ENCODE measurements at places on chromosomes 5 and 9.

GRCh38 chr5:104952876-104953275 lies 1390.3 kb upstream of the NUDT12 start:
- H3K27me3 ChIP-seq: no peaks in the 10 kb centered on the region
- no peaks in the 10 kb centered on the region for H3K36me3 ChIP-seq
- DNase-seq: no peak
- no peak overlapping the region for H3K4me3 ChIP-seq
- H3K27ac ChIP-seq: no peak overlapping the region
- no peaks in the 10 kb centered on the region for H3K4me1 ChIP-seq

DNA sequence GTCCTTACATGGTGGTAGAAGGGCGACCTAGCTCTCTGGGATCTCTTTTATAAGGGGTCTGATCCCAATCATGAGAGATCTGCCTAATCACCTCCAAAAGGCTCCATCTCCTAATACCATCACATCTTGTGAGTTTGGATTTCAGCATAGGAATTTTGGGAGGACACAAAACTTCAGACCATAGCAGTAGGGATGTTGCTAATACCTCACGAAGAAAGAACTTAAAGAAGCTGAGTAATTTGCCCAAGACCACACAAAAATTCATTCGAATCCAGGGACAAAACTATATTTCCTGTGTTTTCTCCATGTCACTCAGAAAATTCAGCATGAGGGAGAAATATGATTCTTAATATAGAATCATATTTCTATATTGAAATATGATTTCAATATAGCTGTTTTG lies 32.7 kb downstream of the MTAP start:
- peak; percentile 67 for DNase-seq
- H3K27ac ChIP-seq: peak overlapping the region; percentile 97
- H3K4me3 ChIP-seq: no peak overlapping the region

GRCh38 chr9:4743131-4743875 lies 2.3 kb upstream of the AK3 start:
- H3K4me3 ChIP-seq: no peak overlapping the region
- H3K27ac ChIP-seq: no peak overlapping the region
- H3K4me1 ChIP-seq: no peaks in the 10 kb centered on the region
- no peak for DNase-seq
- no peaks in the 10 kb centered on the region for H3K27me3 ChIP-seq

GRCh38 chr9:69431777-69432176 lies 106.8 kb downstream of the ENTREP1 start:
- H3K27me3 ChIP-seq: no peaks in the 10 kb centered on the region
- H3K4me3 ChIP-seq: no peak overlapping the region
- H3K27ac ChIP-seq: no peak overlapping the region
- no peaks in the 10 kb centered on the region for H3K36me3 ChIP-seq
- DNase-seq: no peak

GRCh38 chr9:137550231-137550621 lies at the start of gene PNPLA7:
PNPLA7 (minus strand) TSS chr9:137550402; CDS start chr9:137550197, 205 bp downstream.
- peaks cover 4% of the 10 kb centered on the region for H3K36me3 ChIP-seq
- H3K4me1 ChIP-seq: peaks cover 7% of the 10 kb centered on the region
- H3K27me3 ChIP-seq: no peaks in the 10 kb centered on the region
- peak within 1 kb of the TSS; percentile 47 for H3K27ac ChIP-seq
- DNase-seq: peak; percentile 35

DNA sequence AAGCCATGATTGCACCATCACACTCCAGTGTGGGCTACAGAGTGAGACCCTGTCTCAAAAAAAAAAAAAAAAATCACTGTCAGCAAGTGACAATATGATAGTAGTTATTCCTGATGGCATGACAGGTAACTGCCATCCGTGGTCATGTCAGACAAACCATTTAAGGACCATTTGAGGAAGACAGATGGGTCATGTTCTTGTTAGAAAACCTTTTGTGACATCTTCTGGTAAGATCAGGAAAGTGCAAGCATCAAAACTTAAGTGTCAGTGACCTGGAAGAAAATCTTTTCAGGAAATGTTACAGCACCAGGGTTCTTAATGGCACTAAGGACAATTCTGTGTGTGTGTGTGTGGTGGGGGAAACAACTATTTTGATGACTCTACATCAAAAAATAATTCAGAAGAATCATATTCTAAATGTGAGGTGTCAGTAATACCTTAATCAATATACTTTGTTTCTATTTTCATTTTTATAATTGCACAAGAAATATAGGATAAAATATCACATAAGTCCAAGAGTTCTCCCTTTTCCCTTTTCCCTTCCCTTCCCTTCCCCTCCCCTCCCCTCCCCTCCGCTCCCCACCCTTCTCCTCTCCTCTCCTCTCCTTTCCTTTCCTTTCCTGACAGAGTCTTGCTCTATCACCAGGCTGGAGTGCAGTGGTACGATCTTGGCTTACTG lies 17.8 kb downstream of the SLC38A9 start:
- no peaks in the 10 kb centered on the region for H3K36me3 ChIP-seq
- no peaks in the 10 kb centered on the region for H3K27me3 ChIP-seq
- no peak overlapping the region for H3K4me3 ChIP-seq
- no peak for DNase-seq

DNA sequence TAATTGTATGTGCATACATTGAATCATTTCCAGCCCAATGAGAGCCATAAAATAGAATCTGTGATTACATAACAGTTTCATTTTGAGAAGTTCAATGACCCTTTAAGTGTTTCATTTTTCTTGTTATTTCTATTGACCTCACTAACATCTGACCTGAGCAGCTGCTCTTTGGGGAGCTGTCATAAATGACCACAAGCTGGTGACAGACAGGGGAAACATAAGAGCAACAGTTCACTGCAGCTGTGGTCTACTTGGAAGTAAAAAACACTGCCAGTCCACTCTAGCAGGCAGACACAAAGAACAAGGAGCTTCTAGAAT lies 265.4 kb downstream of the DTWD2 start:
- no peak for DNase-seq
- no peak overlapping the region for H3K27ac ChIP-seq
- no peaks in the 10 kb centered on the region for H3K36me3 ChIP-seq
- H3K27me3 ChIP-seq: no peaks in the 10 kb centered on the region
- H3K4me1 ChIP-seq: no peaks in the 10 kb centered on the region

DNA sequence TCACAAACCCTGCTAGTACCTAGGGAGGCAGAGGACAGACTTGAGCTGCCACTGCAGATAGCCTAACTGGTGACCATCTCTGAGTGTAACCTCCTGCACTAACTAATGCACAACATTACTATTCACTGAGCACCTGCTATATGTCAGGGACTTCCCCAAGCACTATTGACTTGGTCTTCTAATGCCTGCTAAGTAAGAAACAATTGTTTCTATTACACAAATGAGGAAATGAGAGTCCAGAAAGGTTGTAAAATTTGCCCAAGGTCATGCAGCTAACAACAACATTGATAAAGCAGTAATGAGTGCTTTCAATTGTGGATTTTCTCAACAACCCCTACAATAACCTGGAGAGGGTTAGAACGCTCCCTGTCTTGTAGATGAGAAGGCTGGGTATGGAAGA lies 183.7 kb downstream of the ZNF462 start:
- no peaks in the 10 kb centered on the region for H3K36me3 ChIP-seq
- no peak overlapping the region for H3K27ac ChIP-seq
- H3K4me1 ChIP-seq: no peaks in the 10 kb centered on the region
- DNase-seq: no peak
- H3K4me3 ChIP-seq: no peak overlapping the region

- H3K36me3 ChIP-seq: no peaks in the 10 kb centered on the region
- DNase-seq: peak; percentile 100
- no peaks in the 10 kb centered on the region for H3K27me3 ChIP-seq
- H3K27ac ChIP-seq: peak overlapping the region; percentile 100
These were observed 28.1 kb upstream of the F2RL1 start for GRCh38 chr5:76790632-76791290.

DNA sequence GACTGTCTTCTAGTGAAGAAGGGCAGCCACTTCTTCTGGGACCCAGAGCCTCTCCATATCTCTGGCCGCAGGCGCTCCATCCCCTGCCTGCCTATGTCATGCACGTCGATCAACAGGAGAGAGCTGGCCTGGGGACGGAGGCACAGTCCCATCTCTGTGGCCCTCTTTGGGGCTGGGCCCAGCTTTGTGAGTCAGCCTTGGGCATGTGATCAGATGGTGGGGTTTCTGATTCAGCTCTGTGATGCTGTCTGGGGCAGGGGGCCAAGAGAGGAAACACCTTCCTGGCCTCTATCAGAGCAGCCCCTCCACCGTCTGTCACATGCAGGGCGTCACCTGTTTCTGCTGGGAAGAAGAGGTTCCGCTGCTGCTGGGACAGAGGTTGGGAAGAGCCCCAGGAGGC lies 72.6 kb downstream of the MVB12B start:
- H3K27ac ChIP-seq: no peak overlapping the region
- peak; percentile 30 for DNase-seq
- H3K36me3 ChIP-seq: no peaks in the 10 kb centered on the region

- H3K27me3 ChIP-seq: no peaks in the 10 kb centered on the region
- peaks cover 5% of the 10 kb centered on the region for H3K4me1 ChIP-seq
- H3K27ac ChIP-seq: no peak overlapping the region
These were observed 12.7 kb downstream of the SLC1A3 start for GRCh38 chr5:36619012-36619635.

DNA sequence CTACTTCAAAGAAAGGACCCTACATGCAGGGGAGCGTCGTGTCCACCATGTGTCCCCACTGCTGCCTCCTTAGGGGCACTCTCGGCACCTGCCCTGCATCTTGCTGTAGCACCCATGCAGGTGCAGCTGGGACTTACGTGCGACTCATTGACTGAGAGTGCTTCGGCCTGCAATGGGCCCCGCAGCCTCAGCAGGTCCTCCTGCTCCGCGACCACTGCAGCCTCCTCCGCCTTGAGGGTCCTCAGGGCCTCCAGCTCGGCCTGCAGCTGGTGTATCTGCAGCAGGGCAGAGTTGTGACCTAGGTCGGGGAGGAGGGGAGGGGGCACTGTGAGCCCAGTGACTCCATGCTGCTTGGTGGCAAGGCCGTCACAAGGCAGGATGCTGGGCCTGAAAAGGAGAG lies 27.1 kb downstream of the ARPC5L start:
- no peak for DNase-seq
- no peak overlapping the region for H3K4me3 ChIP-seq

DNA sequence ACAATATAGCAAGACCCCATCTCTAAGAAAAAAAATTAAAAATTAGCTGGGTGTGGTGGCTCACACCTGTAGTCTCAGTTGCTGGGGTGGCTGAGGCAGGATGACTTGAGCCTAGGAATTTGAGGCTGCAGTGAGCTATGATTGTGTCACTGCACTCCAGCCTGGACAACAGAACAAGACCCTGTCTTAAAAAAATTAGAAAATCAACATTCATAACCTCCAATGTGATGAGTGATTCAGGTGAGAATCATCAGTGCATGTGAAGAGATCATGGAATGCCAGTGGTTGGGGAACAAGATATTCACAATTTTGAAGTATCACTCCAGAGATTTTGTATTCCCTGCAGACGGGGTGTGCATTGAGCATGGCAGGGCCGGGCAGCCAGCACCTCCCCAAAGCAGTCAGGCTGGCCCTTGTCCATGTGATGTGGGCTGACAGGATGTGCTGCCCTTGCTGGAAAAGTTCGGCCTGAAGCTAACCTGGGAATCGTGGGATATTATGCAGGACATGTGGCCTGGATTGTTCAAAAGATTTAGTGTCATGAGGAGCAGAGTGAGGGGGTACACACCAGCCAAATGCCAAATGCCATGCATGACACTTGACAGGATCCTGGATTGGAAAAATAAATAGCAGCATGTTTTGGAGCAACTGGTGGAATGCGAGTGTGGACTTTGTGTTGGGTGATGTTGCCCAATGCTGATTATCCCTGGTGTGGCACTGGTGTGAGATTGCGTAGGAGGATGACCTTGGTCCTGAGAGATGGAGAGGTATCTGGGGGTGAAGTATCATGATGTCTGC lies 189.0 kb downstream of the RGS3 start:
- no peak for DNase-seq
- no peaks in the 10 kb centered on the region for H3K36me3 ChIP-seq
- peaks cover 26% of the 10 kb centered on the region for H3K4me1 ChIP-seq
- H3K27ac ChIP-seq: no peak overlapping the region

DNA sequence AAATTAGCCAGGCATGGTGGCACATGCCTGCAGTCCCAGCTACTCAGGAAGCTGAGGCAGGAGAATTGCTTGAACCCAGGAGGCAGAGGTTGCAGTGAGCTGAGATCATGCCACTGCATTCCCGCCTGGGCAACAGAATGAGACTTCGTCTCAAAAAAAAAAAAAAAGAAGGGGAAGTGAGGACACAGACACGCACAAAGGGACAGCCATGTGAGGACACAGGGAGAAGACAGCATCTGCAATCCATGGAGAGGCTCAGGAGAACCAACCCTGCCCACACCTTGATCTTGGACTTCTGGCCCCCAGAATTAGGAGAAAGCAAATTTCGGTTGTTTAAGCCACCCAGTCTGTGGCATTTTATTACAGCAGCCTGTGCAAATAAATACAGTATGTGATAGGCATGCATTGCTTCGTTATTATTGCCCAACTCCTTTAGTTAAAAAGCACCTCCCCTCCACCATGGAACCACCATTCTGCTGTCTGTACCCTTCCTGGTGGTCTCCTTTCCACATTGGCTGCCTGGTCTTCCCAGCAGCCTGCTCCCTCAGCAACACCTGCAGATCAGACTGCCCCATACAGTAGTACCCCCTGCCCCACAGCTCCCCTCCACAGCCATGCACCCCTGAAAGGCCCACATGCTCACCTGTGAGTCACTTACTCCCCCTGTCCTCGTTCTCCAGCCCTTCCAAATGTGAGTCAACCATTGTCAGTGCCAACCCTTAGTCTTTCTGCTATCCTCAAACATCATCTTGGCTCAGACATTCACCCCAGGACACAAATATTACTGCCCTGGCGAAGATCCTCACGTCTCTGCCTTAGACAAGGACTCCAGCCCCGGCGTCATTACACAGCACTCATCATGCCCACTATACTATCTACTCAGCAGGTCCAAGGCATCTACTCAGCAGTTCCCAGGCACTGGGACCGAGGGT lies 128.8 kb downstream of the ROR2 start:
- DNase-seq: no peak
- no peaks in the 10 kb centered on the region for H3K36me3 ChIP-seq
- H3K4me1 ChIP-seq: peaks cover 11% of the 10 kb centered on the region
- H3K4me3 ChIP-seq: no peak overlapping the region

- H3K27me3 ChIP-seq: no peaks in the 10 kb centered on the region
- no peaks in the 10 kb centered on the region for H3K4me1 ChIP-seq
- no peaks in the 10 kb centered on the region for H3K36me3 ChIP-seq
These were observed 16.3 kb downstream of the FAM163B start for GRCh38 chr9:133592731-133593409.

DNA sequence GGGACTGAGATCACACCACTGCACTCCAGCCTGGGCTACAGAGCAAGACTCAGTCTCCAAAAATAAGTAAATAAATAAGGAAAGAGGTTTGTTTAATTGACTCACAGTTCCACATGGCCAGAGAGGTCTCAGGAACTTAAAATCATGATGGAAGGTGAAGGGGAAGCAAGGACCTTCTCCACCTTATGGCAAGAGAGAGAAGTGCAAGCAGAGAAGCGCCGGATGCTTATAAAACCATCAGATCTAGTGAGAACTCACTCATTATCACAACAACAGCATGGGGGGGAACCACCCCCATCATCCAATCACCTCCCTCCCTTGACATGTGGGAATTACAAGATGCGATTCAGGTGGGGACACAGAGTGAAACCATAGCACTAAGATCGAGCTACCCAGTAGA lies 22.8 kb upstream of the RGMB start:
- H3K4me1 ChIP-seq: no peaks in the 10 kb centered on the region
- no peak overlapping the region for H3K27ac ChIP-seq
- no peaks in the 10 kb centered on the region for H3K27me3 ChIP-seq
- DNase-seq: no peak

- DNase-seq: no peak
- no peak overlapping the region for H3K27ac ChIP-seq
- H3K4me1 ChIP-seq: no peaks in the 10 kb centered on the region
- H3K36me3 ChIP-seq: peaks cover 2% of the 10 kb centered on the region
- H3K4me3 ChIP-seq: no peak overlapping the region
These were observed 47.5 kb downstream of the EXD3 start for GRCh38 chr9:137375321-137376058.

All from astrocyte (in vitro differentiated cells and primary cell).